ENCODE measurements at places on chromosomes 2 and 18. TPM values are rescaled to one million over a fixed set of nuclear protein-coding genes. Genes with fewer than 3 reads are reported as not detected.

DNA sequence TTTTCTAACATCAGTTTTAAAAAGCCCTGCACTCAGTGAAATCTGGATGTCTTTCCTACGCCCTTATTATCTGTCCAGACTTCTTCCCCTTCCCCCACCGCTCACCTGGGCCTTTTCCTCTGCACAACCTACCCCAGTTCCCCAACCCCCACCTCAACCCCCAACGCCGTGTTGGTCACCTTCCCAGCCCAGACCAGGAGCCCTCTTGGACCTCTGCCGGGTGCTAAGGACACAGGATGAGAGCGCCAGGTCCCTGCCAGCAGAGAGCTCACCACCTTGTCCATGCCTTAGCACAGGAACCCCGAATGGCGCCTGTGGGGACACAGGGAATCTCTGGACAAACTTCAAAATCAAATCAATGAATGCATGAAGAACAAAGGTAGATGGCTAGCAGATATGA, 966 bp upstream of the RBM43 start:
- H3K4me3 ChIP-seq: no peak overlapping the region
- no peaks in the 10 kb centered on the region for H3K36me3 ChIP-seq
- H3K27ac ChIP-seq: no peak overlapping the region
- no peak for DNase-seq
- H3K4me1 ChIP-seq: no peaks in the 10 kb centered on the region

GRCh38 chr2:241108271-241109209, 6.5 kb upstream of the MTERF4 start:
- H3K27ac ChIP-seq: peak overlapping the region; percentile 70
- peak overlapping the region; percentile 58 for H3K4me3 ChIP-seq
- no peak for DNase-seq
- no peaks in the 10 kb centered on the region for H3K27me3 ChIP-seq
- H3K36me3 ChIP-seq: peaks cover 23% of the 10 kb centered on the region
- H3K4me1 ChIP-seq: peaks cover 56% of the 10 kb centered on the region

GRCh38 chr2:28713577-28714298, 37.9 kb upstream of the PPP1CB start:
- no peak for DNase-seq
- no peak overlapping the region for H3K4me3 ChIP-seq
- no peaks in the 10 kb centered on the region for H3K36me3 ChIP-seq
- no peak overlapping the region for H3K27ac ChIP-seq

DNA sequence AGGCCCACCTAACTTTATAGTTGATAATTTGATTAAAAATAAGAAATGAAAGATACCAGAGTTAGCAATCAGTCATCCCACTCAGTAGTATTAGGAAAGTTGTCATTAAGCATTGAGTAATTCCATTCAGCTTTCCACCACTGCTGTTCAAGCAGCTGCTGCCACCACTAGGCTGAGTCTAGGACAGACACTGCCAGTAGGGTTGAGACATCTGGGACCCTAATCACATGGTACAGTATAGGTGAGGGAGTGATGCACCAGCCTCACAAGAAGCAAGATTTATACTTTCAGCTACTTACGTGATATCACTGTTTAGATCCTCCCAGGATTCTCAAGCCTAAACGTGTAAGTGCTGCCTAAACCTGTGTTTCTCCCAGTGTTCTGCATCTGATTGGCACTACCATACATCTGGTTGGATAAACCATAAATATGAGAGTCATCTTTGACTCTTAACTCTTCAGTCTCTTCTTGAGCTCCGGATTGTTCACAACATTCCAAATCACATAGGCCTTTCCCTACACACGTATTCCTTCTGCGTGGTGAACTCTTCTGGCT, 3.2 kb downstream of the UBXN4 start:
- H3K27ac ChIP-seq: no peak overlapping the region
- no peaks in the 10 kb centered on the region for H3K27me3 ChIP-seq
- H3K4me1 ChIP-seq: peaks cover 23% of the 10 kb centered on the region

GRCh38 chr2:234458466-234458865, 38.4 kb downstream of the ARL4C start:
- H3K27me3 ChIP-seq: no peaks in the 10 kb centered on the region
- no peak for DNase-seq
- H3K4me1 ChIP-seq: peaks cover 58% of the 10 kb centered on the region

DNA sequence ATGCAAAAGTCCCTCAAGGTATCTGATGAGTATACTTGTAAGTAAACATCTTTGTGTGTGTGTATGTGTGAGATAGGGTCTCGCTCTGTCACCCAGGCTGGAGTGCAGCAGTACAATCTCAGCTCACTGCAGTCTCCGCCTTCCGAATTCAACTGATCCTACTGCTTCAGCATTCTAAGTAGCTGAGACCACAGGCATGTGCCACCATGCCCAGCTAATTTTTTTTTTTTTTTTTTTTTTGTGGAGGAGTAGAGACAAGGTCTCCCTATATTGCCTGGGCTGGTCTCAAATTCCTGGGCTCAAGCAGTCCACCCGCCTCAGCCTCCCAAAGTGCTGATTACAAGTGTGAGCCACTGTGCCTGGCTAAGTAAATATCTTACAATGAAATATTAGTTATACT, 23.2 kb downstream of the ADAM17 start:
- no peak overlapping the region for H3K27ac ChIP-seq
- no peak for DNase-seq
- H3K4me3 ChIP-seq: no peak overlapping the region
- H3K27me3 ChIP-seq: no peaks in the 10 kb centered on the region
- peaks cover 5% of the 10 kb centered on the region for H3K36me3 ChIP-seq
- no peaks in the 10 kb centered on the region for H3K4me1 ChIP-seq

- H3K4me1 ChIP-seq: no peaks in the 10 kb centered on the region
- DNase-seq: no peak
- H3K27ac ChIP-seq: no peak overlapping the region
Observed at GRCh38 chr18:78670778-78671391, 308.7 kb upstream of the SALL3 start.

Gene PAPOLG
- 42.0 TPM for total RNA-seq

Measured in naive thymus-derived CD4-positive, alpha-beta T cell (primary cell).